ENCODE measurements at places on chromosomes 11 and 22.

GRCh38 chr11:4511282-4512245, 29.1 kb downstream of the OR52K1 start:
- no peak for DNase-seq

DNA sequence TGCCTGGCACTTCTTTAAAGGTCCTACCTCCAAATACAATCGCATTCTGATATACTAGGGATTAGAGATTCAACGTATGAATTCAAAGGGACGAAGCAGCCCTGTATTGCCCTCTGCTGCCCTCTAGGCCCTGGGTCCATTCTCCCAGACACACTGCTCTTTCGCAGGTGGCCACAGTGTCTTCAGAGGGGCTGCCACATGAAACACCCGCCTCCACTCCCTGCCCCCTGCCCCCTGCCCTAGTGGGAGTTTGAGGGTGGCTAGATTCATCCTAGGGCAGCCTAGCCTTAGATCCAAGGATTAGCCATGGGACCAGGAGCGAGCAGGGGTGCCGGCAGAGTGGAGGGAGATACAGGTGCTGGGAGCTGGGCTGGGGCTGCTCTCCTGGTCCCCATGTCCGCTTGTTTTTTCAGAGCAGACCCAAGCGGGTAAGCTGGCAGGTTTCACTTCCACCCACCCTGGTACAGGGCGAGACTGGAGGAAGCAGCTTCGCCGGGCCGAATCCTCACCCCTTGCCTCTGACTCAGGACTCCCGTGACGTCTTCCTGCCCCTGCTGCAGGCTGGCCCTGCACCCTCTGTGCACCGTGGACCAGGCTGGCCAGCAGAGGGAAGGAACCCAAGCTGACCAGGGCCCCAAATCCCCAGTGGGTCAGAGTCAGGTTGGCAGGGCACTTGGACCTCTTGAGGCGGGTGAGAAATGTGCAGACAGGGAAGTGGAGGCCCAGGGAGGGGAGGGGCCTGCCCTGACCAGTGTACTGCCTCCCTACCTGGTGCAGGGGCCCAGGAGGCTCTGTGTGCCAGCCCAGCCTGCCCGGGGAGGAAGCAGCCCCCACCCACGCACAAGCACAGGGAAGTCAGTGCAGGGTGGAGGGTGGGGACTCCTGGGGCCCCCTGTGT, 28.4 kb upstream of the HMOX1 start:
- peak; percentile 45 for DNase-seq

GRCh38 chr11:113587308-113587739, 112.1 kb upstream of the DRD2 start:
- DNase-seq: no peak

- DNase-seq: no peak
These were observed 8.8 kb downstream of the CXCR5 start for GRCh38 chr11:118892514-118892913.

DNA sequence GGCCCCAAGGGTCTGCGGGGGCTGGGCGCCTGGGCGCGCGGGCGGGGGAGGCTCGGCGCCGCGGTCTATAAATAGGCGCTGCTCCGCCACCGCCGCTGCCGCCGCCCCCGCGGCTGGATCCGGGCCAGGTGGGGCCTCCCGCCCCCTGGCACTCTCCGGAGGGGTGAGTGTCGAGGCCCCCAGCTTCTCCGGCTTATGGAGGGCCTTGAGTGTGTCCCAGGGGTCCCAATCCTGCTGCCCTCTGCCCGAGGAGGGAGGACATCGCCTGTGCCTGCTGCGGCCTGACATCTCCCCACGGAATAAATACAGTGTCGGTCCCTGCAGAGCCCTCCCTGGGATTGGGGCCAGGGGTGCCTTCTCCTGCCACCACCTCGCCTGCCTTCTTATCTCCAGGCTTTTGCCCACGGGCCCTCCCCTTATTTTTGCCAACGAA, 4.3 kb upstream of the GP1BB start:
- no peak for DNase-seq

DNA sequence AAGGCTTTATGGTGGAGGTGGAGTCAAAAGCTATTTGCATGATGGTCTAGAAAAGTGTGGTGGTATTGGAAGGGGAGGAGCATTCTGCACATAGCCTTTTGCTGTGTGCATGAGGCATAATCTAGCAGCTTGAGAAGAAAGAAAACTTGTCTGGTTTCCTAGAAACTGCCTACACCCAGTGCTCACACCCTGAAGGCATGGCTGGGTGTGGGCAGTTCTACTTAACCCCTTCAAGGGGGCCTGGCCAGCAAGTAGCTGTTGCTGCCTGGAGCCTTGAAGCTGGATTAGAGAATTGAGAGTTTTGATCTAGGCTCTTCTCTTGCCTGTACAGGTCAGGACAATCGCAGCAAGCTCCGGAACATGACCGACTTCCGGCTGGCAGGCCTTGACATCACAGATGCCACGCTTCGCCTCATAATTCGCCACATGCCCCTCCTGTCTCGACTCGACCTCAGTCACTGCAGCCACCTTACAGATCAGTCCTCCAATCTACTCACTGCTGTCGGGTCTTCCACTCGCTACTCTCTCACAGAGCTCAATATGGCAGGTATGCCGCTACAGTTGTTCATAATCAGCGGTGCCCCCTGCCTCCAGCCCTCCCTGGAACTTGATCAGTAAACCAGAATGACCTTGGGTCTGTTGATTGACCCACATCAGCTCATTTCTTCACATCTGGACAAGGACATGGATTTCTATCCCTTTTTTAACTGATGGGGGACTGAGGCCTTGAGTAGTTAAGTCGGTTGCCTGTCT, 12.2 kb upstream of the GRK2 start:
- DNase-seq: no peak

- no peak for DNase-seq
These were observed 47.4 kb upstream of the SEPTIN5 start for GRCh38 chr22:19666673-19667593.

- DNase-seq: peak; percentile 74
These were observed 458.3 kb downstream of the METTL15 start for GRCh38 chr11:28566339-28567089.

GRCh38 chr11:64261556-64262080, 10.3 kb downstream of the PLCB3 start:
- no peak for DNase-seq

- no peak for DNase-seq
These were observed 358.7 kb upstream of the PDGFD start for GRCh38 chr11:104522650-104523049.

- no peak for DNase-seq
These were observed 25.5 kb downstream of the KREMEN1 start for GRCh38 chr22:29098296-29098695.

DNA sequence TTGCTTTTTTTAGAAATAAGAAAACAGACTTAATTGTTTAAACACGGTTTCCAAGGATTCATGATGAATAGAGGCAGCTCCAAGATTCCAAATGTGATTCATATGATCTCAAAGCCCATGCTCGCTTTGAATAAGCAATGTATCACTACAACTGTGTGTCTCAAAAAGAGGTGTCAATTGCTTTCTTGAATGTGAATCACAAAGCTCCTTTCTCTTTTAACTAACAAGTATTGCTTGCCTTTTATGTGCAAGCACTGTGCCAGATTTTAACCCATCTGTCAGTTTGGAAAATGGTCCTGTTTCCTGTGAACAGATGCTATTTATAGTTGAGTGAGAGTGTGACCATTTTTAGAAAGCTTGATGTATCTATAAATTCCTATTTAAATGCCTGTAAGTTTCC, 6.5 kb downstream of the OOSP1 start:
- DNase-seq: no peak

DNA sequence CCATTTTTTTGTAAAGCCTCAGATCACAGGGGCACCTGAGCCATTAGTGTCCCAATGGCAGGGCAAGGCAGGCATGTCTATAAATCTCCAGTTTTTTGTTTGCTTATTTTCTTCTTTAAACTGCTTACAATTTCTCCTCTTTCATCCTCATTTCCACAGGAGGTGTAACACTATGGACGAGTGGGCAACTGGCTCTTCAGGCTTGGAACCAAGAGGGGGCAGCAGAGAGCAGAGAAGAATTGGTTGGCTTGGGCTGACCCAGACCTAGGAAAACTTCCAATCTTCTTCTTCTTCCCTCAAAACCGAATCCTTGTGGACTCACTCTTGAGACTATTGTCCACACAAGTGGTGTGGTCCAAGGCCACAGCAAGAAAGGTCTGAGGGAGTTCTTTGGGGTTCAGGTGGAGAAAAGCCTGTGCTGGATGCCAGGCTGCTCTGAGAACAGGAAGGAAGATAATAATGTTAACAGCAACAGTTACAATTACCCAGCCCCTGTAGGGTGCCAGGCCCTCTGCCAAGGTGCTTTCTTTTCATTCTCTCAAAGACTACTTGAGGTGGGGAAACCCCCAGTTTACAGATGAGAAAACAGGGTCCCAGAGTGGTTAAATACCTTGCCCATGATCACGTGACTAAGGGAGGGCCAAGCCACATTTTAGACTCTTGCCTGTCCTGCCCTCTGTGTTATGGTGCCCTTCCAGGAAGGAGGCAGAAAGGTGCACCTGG, 70.7 kb upstream of the E2F8 start:
- DNase-seq: peak; percentile 79

DNA sequence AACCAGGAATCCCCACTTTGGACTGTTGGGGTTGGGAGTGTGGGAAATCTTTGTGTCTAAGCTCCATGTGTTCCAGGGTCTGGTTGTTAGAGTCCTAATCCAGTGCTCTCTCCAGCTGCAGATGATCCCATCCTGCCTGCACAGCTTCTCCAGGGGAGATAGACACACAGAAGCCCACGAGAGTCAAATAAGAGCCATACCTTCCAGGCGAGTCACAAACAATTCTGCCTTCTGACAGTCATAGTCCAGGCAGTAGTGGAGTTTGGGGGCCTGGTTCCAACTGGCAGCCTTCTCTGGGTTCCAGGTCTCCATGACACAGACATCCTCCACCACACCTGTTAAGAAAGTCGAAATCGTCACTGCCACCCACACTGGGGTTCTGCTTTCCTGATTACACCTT, 32.1 kb downstream of the SYT13 start:
- no peak for DNase-seq

DNA sequence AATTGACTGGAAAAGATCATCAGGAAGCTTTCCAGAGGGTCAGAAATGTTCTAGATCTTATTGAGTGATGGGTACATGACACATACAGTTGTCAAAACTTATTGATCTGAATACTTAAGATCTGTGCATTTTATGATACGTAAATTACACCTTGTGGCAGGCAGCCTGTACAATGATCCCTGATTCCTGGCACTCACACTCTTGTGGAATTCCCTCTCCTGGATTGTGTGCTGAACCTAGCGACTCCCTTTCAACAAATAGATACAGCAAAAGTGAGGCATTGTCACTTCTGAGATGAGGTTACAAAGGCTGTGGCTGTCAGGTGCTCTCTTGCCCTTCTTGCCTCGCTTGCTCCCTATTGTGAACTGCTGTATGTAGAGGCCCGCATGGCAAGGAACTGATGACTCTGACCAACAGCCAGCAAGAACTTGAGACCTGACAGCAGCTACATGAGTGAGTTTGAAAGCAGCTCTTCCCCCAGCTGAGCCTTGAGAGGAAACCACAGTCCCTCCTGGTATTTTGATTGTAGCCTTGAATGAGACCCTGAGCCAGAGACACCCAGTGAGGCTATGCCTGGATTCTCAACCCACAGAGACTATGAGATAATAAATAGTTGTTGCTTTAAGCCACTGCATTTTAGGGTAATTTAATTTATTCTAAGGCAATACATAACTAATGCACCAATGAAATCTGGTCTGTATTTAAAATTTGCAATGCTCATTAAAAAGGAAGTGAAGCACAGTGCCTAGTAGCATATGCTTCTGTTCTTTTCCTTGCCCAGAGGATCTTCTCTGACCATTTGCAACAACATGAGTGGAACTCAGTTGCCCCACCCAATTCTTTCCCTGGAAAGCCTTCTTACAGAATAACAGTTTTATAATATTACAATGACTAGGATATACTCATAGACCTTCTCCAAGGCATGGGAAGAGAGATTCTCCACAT, 60.5 kb upstream of the IZUMO1R start:
- DNase-seq: no peak

- no peak for DNase-seq
These were observed 13.3 kb downstream of the ZW10 start for GRCh38 chr11:113760241-113760640.

DNA sequence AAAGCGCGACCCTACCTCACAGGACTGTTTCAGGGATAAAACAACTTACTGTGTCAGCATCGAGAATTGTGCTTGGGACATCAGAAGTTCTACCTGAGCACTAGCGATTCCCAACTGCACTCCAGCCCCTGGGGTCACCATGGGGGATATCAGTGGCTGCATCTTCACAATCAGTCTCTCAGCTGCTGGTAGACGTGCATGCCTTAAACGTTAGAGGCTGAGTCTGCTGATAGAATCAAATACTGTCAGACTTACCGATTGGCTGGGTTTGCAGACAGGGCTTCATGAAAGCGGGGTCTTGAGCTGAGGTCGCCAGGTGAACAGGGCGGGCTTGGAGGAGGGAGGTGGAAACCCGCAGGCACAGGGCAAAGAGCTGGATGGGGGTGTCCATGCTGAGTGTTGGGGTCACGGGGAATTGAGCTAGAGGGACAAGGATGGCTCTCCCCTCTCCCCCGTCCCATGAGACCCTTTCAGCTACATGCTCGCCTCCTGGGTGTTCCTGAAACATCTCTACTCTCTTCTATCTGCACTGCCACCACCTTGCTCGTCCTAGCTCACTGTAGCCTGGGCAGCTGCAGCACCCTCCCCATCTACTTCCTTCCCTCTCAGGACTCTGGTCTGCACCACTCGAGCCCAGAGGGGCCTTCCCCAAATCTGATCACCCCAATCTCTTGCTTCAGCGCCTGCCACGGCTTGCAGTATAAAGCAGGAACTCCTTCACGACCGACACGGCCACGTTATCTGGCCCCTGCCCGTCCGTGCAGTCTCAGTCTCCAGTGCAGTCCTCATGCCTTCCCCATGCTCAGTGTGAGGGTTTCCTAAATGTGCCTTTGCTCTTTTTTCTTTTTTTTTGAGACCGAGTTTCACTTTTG, 43.5 kb downstream of the ST14 start:
- no peak for DNase-seq

DNA sequence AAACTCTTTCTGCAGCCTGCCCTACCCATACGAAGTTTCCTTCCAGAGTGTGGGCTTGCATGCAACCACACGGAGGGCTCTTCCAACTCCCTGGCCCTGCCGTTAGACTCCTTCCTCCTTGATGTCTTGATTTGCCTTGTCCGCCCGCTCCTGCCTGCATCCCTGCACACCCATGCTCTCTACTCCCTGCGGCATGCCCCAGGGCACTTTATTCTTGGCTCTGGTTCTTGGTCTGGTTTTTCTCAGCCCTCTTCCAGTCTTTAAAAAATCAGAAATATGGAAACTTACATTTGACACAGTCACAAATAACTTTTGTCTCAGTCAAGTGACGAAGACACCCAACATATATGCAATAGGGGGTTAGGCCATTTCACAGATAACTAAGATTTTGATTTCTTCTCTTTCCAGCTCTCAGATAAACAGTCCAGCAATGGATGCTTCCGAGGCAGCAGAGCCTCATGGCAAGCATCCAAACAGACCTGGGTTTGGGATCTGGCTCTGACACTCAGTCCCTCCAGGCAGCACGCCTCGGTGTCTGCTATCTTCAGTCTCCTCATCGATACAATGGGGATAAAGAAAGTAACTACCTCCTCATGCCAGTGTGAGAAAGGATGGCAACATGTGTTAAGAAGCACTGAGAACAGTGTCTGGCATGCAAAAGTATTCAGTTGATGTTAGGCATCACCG, 15.7 kb upstream of the OPCML start:
- no peak for DNase-seq

GRCh38 chr11:66072081-66072480, 2.0 kb downstream of the PACS1 start:
- DNase-seq: no peak

GRCh38 chr11:88594274-88594950, 256.9 kb upstream of the CTSC start:
- DNase-seq: no peak

Measured in Calu3 (cell line).